Tibial artery (tissue), 4 donors: ENCODE measurements at places on chromosomes 2 and 18.

DNA sequence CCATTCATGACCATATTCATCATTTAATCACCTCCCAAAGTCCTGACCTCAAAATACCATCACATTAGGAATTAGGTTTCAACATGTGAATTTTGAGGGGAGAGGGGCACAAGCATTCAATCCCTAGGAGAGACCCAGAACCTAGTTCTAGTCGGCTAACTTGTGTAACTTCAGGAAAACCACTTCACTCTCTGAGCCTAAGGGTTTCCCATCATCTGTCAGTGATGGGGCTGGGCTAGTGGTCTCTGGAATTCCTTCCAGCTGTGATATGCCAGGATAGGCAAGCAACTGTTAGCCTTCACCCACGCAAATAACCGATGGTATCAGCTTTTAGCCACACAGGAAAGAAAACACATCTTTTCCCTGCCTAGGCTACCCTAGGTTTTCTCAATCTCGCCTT lies 52.5 kb upstream of the MEX3C start:
- no peak for DNase-seq

- DNase-seq: no peak
Observed at GRCh38 chr2:70895998-70896764, 39.5 kb upstream of the ATP6V1B1 start.

DNA sequence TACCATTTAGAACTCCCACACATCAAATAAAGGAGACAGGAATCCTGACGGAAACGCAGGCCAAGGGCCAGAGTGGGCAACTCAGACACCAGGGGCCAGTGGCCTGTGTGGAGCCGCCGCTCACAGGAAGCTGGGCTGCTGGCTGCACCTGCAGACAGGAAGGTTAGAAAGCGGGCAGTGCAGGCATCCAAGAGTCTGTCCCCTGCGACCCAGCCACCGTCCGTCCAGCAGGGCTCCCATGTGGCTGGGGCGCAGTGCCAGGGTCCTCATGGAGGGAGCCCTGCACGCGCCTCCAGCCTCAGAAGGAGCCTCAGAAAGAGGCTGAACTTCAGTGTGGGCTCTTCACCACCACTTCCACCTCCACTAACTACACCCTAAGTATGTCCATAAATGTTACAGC lies 2.5 kb upstream of the ANO7 start:
- no peak for DNase-seq

GRCh38 chr2:241000831-241001321 lies 2.5 kb downstream of the SNED1 start:
- no peak for DNase-seq

GRCh38 chr2:171522052-171522787 lies at the start of gene CYBRD1:
Gene CYBRD1 (plus strand): TSS chr2:171522474. CDS start chr2:171522546, 72 bp downstream.
- peak; percentile 93 for DNase-seq

DNA sequence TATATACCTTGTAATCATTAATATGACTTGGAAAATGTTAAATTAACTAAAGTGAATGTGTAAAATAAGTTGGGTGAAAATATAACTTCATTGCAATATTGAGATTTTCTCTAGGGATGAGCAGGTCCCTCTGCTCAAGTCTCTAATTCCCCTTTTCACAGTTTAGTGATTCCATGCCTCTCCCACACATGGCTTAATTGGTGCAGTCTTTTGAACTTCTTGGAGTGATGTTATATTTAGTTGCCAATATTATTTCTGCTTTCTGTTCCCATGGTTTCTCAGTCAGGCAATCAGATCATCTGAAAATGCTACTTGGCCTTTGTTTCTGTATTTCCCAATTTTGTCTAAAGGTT lies 233.7 kb upstream of the SPOPL start:
- no peak for DNase-seq

- no peak for DNase-seq
Observed at GRCh38 chr2:10246831-10247230, 55.9 kb upstream of the HPCAL1 start.

DNA sequence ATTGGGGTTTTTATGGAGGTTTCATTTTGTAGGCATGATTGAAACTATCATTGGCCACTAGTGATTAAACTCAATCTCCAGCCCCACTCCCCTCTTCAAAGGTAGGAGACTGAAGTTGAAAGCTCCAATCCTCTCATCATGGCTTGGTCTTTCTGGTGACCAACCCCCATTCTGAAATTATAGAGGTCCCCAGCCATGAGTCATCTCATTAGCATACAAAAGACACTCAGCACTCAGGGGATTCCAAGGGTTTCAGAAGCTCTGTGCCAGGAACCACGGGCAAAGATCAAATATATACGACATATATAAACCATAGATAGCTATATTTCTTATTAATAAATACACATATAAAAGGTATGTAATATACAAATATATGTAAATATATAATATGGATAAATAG lies 256.0 kb upstream of the POU3F3 start:
- DNase-seq: no peak

DNA sequence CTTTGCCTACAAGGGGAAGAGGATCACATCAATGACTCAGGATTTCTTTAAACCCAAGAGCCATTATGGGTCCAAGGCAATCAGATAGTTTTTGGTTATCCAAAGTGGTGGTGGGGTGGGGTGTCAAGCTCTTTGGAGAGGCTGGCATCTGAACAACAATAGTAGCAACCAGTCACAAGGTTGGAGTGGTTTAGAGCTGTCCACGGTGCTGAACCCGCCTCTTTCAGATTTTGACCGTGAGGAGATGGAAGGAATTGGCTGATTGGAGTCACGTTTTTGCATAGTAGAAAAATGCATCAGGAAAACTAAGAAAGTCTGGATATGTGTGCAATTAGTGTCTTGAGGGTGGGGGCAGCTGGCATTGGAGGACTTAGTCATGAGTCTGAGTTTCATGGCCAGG lies 159.9 kb downstream of the LOXHD1 start:
- no peak for DNase-seq

DNA sequence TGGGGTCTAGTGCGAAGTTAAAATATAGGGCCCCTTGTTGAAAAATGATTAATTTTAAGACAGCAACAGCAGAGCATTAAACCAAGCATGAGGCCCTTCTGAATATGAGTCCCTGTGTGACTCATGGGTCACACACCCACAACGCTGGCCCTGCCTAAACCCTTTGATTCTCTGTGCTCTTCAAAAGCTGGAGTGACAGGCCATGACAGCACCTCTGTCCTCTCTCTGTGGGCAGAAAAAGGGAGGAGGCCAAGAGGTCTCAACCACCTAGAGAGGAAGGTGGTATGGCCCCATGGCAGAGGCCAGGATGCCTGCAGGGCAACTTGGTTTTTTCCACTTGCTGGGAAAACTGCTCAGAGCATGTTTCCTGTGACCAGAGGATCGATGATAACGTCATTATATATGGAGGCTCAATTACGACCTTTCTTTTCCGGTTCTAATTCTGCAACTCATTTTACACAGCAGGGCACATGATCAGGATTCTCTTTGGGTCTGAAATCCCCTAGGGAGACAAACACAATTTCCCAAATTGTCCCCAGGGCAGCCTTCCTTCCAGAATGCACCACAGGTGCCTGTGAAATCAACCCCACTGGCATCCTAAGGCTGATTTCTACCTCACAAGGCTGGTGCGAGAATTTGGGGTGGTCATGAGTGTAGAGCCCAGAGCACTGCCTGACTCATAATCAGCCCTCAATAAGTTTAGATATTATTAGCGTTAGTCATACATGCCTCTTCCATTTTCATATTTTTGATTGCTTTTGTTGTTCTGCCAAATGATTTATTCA lies 102.0 kb upstream of the PPP1CB start:
- peak; percentile 57 for DNase-seq

GRCh38 chr18:10299643-10300042 lies 154.8 kb upstream of the APCDD1 start:
- DNase-seq: no peak

DNA sequence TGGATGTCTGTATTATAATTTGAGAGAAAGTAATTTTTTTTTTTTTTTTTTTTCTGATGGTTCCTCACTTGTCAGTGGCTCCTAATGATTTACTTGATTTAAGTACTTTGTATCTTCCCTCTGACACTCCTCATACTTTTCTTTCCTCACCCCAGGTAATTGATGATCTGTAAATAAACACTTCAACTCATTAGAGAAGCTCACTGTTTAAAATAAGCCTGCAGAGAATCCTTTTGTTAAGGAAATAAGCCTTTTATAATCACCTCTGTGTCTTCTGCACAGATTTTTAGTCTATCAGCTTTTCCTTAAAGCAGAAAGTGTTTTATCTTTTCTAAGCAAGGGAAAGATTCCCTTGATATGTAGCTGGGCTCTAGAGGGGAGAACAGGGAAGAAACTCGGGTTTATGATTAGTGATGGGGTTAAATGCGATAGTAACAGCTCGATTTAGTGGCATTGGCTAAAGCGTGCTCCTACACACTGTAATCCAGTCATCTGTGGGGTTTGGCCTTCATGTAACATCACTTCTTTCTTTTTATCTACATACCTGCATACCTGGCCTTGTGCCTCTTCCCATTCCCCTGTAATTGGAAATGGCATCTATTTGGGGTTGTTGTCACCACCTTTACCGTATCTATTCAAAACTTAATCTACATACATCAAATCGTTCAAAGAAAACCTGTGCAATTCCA lies 60.1 kb upstream of the LRRTM1 start:
- no peak for DNase-seq

DNA sequence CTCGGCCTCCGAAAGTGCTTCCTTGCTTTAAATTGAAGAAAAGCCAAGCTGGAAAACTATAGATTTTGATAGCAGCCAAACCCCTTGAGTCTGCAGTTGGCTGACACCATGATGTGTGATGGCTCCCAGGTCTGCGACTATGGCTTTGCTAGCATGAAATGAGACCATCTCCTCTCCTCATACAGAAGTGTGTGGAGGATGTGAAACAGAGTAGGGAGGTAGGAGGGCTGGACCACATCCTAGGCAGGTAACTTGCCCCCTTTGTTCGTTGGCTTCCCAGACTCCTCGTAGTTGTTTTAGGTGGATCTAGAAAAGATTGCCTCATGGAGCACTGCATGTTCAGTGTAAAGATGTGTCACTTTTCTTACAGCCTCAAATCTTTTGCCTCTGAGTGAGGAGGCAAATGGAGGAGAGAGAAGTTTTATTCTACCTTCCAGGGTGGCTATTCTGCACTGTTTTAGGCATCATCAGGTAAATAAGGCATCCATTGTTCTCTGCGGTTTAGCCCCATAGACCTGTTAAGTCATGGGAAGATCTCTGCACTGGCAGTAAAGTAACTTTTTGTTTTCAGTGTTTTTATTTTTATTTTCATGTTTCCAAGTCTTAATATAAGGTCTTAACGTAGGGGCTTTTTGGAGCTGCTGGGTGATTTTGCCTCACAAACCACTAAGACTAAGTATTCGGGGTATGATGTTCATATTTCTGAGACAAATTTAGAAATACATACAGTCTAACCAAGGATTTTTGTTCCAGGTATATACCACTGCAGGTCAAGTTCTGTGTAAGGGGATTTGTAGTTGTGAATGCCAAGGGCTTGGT lies 40.1 kb downstream of the MGAT5 start:
- DNase-seq: no peak

- DNase-seq: no peak
Observed at GRCh38 chr2:42135381-42136312, 33.5 kb upstream of the EML4 start.

DNA sequence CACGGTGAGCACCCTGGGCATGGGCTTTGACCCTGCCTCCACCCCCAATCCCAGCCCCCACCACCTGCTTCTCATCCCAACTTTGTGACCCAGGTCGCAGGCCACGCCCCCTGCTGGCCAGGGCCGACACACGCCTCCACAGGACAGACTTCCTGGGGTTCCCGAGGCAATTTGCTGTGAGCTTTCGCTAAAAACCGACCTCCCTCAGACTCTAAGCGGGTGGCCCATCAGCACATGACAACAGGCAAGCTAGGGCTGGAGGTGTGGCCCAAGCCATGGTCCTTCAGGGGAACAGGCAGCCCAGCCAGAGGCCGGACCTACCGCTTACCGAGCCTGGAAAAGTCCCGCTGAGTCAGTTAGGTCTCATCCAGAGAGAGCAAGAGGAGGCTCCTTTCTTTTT lies 31.9 kb downstream of the C1QL2 start:
- no peak for DNase-seq

DNA sequence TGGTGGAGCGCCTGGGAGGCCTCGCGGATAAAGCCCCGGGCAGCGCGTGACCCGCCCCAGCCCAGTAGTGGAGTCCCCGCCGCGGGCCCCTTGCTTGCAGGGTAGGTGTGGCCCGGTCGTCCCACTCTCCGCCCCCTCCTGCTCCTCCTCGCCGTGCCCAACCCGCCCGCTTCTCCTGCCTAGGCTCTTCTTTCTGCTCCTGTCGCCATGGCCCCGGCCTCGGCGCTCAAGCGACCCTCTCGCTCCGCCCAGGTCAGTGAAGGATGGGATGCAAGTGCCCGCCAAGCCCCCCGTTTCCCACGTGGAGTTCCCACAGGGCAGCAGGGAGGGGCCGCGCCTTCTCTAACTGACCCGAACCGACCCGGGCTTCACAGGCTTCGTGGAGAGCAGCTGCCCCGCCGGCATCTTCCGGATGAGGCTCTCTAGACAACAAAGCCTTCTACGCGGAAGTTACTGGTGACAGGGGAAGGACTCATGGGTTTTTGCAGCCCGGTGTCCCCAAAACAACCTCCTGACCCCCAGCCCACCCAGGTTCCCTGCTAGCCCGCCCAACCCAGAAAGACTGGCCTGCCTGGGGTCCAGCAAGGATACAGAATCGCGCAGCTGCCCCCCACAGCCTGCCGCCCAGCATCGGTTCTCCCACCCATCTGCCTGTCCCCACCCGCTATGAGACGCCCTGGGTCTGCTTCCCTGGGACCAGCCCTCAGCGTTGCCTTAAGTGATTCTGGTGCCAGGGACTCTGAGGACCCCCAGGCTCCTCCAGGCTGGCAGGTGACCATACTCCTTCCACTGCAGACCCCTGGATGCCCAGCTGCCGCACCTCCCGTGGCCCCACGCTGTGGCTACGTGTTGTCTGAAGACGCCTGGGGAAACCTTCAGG lies 32.8 kb downstream of the TTC32 start:
- peak; percentile 72 for DNase-seq

GRCh38 chr18:63848159-63848558 lies 39.3 kb upstream of the SERPINB2 start:
- no peak for DNase-seq

DNA sequence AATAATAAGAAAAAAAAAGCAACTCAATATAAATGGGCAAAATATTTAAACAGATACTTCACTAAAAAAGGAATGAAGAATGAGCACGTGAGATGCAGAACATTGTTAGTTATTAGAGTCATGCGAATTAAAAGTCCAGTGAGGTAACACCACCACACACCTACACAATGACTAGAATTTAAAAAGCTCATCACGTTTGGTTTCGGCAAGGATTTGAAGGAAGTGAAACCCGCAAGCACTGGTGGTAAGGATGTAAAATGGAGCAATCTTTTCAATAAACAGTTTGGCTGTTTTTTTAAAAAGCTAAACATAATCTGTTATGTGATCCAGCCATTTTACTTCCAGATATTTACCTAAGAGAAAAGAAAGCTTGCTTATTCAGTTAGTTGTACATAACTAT lies 1181.6 kb upstream of the CELF4 start:
- DNase-seq: no peak

GRCh38 chr2:210727549-210727948 lies 171.2 kb downstream of the CPS1 start:
- no peak for DNase-seq
